ENCODE measurements at places on chromosomes 1 and 21.

DNA sequence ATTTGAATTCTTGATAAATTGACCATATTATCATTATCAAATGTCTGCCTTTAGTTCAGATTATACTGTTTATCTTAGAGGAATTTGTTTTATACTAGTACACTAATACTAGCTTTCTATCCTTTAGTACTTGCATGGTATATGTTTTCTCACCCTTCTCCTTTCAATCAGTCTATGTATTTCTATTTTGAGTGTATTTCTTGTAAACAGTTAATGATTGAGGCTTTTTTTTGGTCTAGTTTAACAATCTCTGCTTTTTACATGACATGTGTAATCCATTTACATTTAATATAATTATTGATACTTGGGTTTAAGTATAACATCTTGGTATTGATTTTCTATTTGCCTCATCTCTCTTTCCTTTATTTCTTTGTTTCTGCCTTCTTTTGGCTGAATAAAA lies 224.9 kb downstream of the CENPF start:
- DNase-seq = no peak
- H3K36me3 ChIP-seq = no peaks in the 10 kb centered on the region
- no peaks in the 10 kb centered on the region for H3K27me3 ChIP-seq
- H3K27ac ChIP-seq = no peak overlapping the region

DNA sequence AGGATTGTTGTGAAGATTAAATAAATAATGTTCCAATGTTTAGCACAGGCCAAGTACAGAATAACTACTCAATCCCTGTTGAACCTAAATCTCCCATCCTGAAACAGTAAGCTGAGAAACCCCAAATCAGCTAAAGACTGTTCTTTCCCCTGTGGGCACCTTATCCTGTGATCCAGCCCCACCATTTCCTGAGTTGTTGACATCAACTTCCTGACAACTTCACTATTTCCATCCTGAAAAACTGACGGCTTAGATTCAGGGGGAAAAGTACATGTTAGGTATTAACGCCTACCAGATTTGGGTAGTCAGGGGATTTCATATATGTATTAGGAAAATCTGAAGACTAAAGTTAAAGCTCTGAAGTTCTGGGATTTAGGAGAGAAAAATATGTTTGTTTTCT lies 51.7 kb upstream of the PALMD start:
- no peak for DNase-seq
- H3K27me3 ChIP-seq = no peaks in the 10 kb centered on the region
- H3K36me3 ChIP-seq = no peaks in the 10 kb centered on the region
- no peak overlapping the region for H3K27ac ChIP-seq

- H3K4me1 ChIP-seq = peaks cover 5% of the 10 kb centered on the region
- H3K36me3 ChIP-seq = no peaks in the 10 kb centered on the region
- H3K27me3 ChIP-seq = no peaks in the 10 kb centered on the region
Measured at GRCh38 chr1:34777519-34778321, 3.3 kb upstream of the GJB3 start.

- no peaks in the 10 kb centered on the region for H3K27me3 ChIP-seq
- no peak overlapping the region for H3K27ac ChIP-seq
- no peak for DNase-seq
- no peaks in the 10 kb centered on the region for H3K36me3 ChIP-seq
- H3K4me3 ChIP-seq = no peak overlapping the region
Measured at GRCh38 chr1:199733125-199733524, 294.4 kb upstream of the NR5A2 start.

- no peak for DNase-seq
- H3K27ac ChIP-seq = no peak overlapping the region
- no peaks in the 10 kb centered on the region for H3K4me1 ChIP-seq
- no peaks in the 10 kb centered on the region for H3K36me3 ChIP-seq
- no peaks in the 10 kb centered on the region for H3K27me3 ChIP-seq
Measured at GRCh38 chr1:4584449-4584848, 70.0 kb upstream of the AJAP1 start.

DNA sequence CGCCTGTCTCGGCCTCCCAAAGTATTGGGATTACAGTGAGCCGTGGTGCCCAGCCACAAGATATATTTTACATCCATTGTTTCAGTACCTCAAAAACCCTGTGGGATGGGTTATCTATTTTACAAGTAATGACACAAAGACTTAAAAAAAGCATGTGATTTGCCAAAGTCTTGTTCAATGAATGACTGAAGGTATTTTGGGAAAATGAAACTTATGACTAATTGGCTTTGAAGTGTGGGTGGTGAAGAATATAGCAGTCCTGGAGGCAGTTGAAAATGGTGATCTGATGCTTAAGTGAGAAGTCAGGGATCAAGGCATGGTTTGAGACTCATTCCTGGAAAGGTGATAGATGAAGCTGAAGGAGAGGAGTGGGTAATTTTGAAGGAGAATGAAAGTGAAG lies 3.0 kb downstream of the SWT1 start:
- H3K27ac ChIP-seq = no peak overlapping the region
- H3K27me3 ChIP-seq = no peaks in the 10 kb centered on the region
- peaks cover 7% of the 10 kb centered on the region for H3K4me1 ChIP-seq
- DNase-seq = no peak

- H3K4me3 ChIP-seq = no peak overlapping the region
- H3K27ac ChIP-seq = no peak overlapping the region
- H3K4me1 ChIP-seq = no peaks in the 10 kb centered on the region
- H3K36me3 ChIP-seq = no peaks in the 10 kb centered on the region
Measured at GRCh38 chr1:100658716-100659026, 60.9 kb upstream of the VCAM1 start.

GRCh38 chr1:153375511-153375910 lies at the start of gene S100A12:
TSS of gene S100A12 (minus strand) at chr1:153375621. CDS start at chr1:153374592, 1,029 bp downstream.
- no peaks in the 10 kb centered on the region for H3K36me3 ChIP-seq
- no peaks in the 10 kb centered on the region for H3K27me3 ChIP-seq
- DNase-seq = no peak
- H3K4me1 ChIP-seq = no peaks in the 10 kb centered on the region
- no peak within 1 kb of the TSS for H3K4me3 ChIP-seq

DNA sequence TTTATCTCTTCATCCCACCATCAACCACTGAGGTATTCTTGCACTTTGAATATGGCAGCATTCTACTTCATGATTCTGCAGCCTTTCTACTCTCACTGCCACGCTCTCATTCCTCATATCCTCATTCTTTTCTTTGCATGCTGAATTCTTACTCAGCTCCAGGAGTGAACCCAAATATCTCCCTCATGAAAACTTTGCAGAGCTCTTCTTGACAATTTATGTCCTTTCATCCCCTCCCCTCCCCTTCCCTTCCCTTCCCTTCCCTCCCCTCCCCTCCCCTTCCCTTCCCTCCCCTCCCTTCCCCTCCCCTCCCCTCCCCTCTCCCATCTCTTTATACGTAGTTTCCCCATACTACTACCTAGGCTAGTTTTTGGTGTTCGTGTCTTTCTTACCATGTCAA lies 363.9 kb downstream of the RYR2 start:
- no peaks in the 10 kb centered on the region for H3K4me1 ChIP-seq
- no peak for DNase-seq
- H3K4me3 ChIP-seq = no peak overlapping the region
- no peaks in the 10 kb centered on the region for H3K36me3 ChIP-seq
- no peak overlapping the region for H3K27ac ChIP-seq
- no peaks in the 10 kb centered on the region for H3K27me3 ChIP-seq

GRCh38 chr1:169124459-169124858 lies 18.0 kb downstream of the ATP1B1 start:
- no peaks in the 10 kb centered on the region for H3K27me3 ChIP-seq
- peaks cover 15% of the 10 kb centered on the region for H3K36me3 ChIP-seq
- DNase-seq = no peak
- H3K27ac ChIP-seq = peak overlapping the region; percentile 19
- H3K4me1 ChIP-seq = peaks cover 31% of the 10 kb centered on the region
- no peak overlapping the region for H3K4me3 ChIP-seq

DNA sequence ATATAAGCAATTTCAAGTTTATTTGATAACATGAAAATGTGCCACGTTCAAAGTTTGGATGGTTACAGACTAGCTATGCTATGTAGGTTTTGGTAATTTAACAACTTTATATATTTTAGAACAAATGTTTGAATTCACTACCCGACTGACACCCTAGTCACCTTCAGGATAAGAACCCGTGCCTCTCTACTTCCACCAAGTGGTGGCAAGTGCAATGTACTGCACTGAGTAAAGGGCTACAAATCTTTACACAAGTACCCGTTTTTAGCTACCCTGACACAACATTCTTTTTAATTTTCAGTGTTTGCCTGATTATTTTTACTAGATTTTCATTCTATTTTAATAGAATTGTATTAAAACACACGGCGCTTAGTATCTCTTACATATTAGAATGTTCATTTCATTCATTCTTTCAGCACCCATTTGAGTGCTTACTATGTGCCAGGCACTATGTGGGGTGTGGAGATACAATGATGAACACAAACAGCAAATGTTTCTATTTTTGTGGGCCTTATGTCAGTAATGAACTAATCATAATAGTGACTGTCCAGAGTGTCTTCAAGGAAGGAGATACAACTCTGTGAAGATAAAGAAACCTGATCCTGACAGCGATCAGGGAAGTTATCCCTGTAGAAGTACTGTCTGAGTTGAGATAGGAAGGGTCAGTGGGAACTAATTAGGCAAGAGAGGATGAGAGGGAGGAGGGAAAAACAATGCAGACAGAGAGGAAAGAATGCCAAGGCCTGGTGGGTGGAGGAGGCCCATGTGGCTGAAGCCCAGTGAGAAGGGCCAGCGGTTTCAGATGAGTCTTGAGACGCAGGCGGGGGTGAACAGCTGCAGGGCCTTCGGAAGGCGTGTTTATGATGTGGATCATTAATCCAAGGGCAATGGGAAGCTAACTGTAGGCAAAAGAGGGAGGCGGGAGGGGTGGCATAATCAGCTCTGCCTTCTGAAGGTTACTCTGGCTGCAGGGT lies 3.8 kb downstream of the LCA5L start:
- DNase-seq = peak; percentile 42
- H3K4me3 ChIP-seq = no peak overlapping the region
- H3K36me3 ChIP-seq = no peaks in the 10 kb centered on the region
- H3K27me3 ChIP-seq = no peaks in the 10 kb centered on the region
- no peak overlapping the region for H3K27ac ChIP-seq

DNA sequence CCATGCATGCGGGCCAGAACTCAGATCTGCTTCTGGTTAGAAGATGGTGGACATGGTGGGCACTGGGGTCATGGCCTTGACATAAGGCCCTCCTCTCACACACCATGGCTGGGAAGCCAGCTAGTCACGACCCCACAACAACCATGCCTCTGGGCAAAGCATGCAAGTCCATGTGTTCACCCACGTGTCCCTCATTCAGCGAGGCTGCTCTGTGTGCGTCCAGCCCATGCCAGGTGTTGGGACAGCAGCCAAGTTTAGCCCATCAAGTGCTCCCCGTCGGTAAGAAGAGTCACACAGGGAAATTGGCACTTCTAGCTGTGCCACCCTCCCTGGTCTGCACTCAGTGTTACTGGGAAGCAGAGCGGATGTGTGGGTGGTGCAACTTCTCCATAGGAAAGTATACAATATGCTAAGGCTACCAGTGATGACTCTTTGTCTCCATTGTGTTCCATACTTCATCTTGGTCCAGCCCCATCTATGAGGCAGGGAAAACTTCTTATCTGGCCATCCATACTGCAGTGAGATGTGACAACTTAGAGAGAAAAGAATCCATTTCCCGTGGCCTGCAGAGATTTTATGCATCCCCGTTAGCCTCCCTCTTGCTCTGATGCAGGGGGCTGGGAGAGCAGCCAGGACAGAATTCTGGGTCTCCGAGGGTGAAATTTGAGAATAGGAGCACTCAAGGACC lies 198.0 kb downstream of the GRIK3 start:
- H3K27me3 ChIP-seq = no peaks in the 10 kb centered on the region
- no peak overlapping the region for H3K4me3 ChIP-seq
- H3K4me1 ChIP-seq = no peaks in the 10 kb centered on the region
- H3K27ac ChIP-seq = no peak overlapping the region
